Stimulated activated CD8-positive, alpha-beta memory T cell treated with anti-CD3 and anti-CD28 coated beads, Interleukin-4, amount 100 ng/mL, for 24 hours (primary cell): ENCODE measurements at places on chromosomes 5 and 9.

DNA sequence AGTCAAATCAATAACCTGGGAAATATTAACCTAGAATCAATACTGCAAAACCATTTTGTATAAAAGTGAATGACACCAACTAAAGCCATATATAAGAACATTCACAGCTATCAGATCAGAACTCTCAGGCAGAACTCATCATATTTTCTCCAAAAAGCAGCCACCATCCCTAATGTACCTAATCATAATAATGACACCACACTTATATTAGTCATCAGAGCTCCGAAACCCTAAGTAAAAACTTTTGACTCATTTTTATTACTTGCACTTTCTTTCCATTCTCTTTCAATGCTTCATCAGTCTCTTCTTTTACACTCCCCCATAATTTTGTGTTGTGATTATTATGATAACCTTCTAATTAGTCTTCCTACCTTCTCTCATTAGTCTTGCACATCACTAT lies 45.3 kb downstream of the INSL6 start:
- DNase-seq, result no peak

GRCh38 chr5:82847562-82847961 lies 229.6 kb downstream of the TMEM167A start:
- no peak for DNase-seq

- no peak for DNase-seq
Measured at GRCh38 chr9:88829276-88829675, 162.0 kb upstream of the S1PR3 start.

DNA sequence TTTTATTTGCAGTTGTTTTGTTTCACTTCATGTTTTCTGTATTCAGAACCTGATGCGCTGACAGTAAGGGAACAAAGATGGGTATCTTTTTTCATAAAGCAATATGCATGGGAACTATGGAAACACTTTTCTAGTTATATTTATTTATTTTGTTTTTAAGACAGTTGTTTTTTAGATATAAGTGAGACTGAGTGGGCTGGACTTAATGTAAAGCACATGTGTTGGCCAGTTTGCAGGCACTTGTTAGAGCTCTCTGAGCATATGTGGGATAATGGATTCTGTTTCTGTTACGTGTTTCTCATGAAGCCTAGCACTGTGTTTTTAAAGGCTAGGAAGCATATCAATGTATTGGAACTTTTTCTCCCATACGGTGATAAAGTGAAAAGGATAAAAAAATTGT lies 164.1 kb downstream of the PRR16 start:
- DNase-seq, result no peak

DNA sequence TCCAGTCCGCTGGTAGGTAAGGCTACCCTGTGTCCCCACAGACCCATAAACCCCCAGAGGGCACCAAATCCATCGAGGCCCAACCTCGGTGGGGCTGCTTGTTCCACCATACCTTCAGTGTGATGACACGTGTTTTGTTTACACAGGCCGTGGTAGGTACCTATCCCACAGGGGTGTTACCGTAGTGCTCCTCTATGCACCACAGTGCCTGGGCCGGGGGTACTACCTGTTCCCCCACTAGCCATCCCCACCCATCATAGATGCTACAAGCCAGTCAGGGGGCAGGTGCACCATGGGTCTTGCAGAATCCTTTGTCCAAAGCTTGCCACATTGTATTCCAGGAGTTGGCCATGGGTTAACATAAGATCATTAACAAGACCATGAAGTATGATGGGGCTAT lies 796.2 kb downstream of the EFNA5 start:
- no peak for DNase-seq

DNA sequence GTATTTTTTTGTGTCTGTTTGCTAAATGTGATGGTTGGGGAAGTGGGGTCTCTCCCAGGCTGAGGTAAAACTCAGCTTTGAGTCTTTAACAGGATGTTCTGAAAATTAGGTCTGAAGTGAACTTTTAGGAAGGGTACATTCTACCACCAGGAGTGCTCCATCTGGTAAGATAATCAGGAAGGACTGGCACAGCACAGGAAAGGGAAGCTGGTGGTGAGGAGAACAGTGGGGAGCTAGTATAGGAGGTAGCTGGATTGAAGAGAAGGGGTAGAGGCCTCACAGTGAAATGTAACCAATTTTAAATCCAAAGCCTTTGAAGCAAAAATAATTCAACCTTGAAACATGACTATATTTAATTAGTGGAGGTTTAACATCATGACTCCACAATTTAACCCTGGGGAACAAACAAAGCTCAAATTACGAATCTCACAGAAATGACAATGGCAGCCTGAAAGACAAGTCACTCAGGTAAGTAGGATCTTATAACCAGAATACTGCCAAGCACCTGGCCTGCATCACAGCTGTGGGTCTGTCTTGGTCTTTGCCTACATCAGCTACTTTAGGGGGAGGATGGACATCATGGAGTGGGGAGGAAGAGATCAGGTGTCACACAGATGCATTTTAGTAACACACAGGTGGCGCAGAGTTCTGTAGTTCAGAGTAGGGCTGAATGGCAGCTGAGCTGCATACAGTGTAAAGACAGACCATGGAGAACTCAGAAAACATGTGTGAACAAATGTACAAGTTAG lies 445.3 kb downstream of the DMRT2 start:
- DNase-seq, result no peak

DNA sequence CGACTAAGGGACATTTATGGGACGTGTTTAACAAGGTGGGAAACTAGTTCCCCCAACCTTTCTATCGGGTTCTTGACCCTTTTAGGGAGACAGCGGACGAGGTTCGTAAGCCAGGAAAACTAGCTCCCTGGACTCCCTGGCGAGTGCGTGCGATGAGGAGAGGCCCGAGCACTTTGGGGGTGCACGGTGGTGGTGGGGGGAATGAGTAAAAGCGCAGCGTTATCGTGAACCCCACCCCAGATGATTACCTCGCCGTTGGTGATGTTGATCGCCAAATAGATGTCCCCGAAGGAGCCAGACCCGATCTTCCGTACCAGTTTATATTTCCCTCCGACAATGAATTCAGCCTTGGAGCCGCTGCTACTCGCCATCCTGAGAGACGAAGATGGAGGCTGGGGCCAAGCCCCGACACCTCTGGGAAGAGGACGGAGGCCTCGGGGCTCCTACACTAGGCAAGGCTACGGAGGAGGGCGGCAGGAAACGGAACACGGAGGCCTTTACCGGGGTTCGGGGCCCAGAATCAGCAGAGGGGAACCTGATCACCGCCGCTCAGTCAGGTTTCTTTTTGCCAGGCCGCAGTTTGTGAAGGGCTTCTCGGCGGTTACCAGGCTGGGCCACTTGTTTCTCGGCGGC lies 529 bp downstream of the CSNK1A1 start:
- DNase-seq, result no peak

DNA sequence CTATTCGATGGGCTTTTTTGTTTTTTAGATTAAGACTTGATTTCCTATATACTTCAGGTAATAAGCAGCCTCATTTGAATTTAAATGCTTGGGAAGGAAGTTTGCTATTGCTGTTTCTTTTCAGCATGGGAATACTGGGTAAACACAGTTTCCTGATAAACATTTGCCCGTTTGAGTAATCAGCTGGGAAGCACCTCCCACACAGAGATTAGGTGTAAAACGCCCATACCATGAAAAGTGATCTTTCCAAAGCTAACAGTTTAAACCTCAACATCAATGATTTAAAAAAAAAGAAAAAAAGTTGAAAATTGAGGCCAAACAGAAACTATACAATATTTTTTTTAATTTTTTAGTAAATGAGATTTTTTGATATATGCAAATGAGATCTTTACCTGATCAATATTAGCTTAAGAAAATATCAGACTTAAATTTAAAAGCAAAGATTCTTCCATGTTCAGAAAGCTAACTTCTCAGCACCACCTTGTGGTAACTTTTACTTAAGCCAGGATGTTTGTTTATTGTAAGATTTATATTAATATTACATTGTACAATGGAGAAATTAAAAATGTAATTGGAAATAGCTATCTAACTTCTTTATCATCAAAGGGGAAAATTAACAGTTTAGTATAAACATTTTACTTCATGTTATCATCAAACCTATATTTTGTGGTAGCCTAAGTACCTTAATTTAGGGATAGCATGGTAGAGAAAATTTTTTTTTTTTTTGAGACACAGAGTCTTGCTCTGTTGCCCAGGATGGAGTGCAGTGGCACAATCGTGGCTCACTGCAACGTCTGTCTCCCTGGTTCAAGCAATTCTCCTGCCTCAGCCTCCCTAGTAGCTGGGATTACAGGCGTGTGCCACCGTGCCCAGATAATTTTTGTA lies 39.8 kb downstream of the F2RL2 start:
- DNase-seq, result no peak

DNA sequence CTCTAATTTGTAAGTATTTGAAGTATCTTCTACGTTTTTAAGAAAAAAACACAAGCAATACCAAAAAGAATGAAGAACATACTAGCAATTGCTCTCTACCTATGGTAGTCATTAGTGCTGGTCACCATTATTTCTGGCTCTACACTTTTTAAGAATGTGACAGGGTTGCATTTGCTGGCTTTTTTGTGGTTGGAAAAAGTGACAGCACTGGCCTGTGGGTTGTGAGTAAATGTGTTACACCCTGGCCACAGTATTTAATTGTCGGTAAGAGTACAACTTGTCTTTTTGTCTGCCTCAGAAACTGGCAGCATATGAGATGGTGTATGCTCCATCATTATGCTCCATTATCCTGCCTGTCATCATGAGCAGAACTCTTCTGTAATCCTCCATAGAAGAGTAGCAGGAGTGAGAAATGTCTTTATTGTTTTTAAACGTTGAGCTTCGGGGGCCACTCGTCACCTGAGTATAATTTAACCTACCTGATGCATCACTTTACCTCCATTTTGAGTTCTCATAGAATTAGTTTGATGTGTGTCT lies 449.8 kb downstream of the ISL1 start:
- DNase-seq, result no peak

- DNase-seq, result no peak
Measured at GRCh38 chr5:31496301-31496700, 35.6 kb downstream of the DROSHA start.

DNA sequence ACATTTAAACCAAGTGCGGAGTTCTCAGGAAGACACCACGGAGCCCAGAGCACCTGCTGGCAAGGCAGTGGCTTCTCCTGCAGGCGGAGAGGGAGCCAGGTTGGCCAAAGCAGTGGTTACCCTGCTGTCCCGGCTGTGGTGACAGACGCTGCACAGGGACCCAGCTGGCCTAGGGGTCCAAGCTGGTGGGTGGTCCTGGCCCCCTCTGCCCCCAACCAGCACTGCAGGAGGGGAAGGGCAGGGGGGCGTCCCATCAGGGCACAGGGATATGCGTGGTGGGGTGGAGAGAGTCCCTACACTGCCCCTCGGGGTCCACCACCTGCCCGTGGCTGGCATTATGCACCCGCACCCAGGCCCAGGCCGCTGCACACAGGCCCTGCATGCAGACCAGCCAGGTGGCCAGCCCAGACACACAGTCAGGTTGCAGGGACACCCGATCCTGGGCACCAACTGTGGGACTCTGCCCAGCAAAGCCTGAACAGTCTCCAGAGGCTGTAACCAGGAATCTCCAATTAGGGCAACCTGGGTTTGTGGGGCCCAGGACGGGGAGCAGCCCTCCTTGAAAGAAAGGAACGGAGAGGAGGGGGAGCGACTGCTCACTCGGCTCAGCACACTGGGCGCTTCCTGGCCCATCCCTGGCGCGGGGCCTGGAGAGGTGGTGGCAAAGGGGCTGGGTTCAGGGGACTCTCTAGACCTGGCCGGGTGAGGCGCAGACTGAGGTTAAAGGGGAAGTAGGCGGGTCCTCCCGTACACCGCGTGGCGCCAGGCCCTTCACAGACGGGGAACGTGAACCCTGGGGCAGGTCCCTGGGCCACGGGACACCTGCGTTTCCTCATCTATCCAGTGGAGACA lies 46.3 kb downstream of the NACC2 start:
- no peak for DNase-seq

- peak; percentile 22 for DNase-seq
Measured at GRCh38 chr9:133403766-133404453, 13.9 kb downstream of the REXO4 start.

- DNase-seq, result no peak
Measured at GRCh38 chr5:172568308-172568910, 72.7 kb upstream of the NEURL1B start.

DNA sequence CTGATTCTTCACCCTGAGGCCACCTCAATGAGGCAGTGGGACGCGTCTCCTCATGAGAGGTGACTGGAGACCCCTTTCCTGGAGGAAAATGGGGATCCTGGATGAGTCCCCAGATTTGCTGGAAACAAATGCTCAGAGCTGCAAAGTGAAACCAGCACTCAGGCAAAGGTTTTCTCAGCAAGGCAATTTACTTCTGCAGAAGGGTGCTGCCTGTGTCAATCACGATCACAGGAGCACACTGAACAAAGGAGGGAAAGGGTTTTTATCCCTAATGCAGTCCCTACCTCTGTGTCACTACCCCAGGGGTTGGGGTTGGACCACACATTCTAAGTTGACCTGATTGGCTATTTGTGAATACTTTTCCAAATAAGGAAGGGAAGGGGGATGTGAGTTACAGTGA lies 69.9 kb upstream of the CDK20 start:
- DNase-seq, result no peak

GRCh38 chr5:177966009-177966838 lies 29.8 kb downstream of the PROP1 start:
- no peak for DNase-seq

DNA sequence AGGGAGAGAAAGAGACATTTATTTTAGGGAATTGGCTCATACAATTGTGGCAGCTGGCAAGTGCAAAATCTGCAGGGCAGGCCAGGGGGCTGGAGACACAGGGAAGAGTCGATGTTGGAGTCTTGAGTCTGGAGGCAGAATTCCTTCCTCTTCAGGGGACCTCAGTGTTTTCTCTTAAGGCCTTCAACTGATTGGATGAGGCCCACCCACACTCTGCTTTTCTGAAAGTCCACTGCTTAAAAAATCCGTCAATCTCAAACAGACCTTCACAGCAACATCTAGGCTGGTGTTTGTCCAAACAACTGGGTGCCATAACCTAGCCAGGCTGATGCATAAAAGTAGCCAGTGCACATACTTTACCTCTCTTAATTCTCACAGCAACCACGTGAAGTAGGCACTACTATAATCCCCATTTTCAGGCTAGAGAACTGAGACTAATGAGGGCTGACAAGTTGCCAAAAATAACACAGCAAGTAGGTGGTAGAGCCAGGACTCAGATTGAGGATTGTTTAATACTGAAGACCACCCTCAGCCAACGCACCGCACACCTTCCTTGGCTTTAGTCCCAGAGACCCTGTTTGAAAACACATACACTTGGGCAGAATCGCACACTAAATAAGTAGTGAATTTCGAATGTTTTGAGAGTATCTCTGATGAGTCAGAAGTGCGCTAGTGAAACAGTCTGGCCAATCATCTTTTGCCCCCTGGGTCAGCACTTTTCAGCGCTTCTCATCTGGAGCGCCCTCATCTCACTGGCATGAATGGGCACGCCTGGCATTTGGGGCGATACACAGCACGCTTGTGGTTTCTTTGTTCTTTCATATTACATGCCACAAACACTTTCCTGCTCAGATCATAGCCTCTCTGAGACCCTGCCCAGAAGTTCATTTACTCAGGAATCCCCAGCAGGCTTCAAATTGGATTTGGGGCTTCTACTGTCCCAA lies 591.4 kb downstream of the CCDC171 start:
- DNase-seq, result no peak

GRCh38 chr5:175847503-175847902 lies 23.9 kb upstream of the CPLX2 start:
- no peak for DNase-seq

- no peak for DNase-seq
Measured at GRCh38 chr5:133959643-133960042, 8.8 kb downstream of the C5orf15 start.

GRCh38 chr9:35759795-35760194 lies 5.7 kb upstream of the MSMP start:
- DNase-seq, result no peak
